ENCODE measurements at places on chromosomes 5 and 9. TPM values are rescaled to one million over a fixed set of nuclear protein-coding genes. Genes with fewer than 3 reads are reported as not detected.
A peak's percentile ranks its signal among the peaks of the same experiment; 100 is the strongest.

- no peaks in the 10 kb centered on the region for H3K4me1 ChIP-seq
- peaks cover 14% of the 10 kb centered on the region for H3K27me3 ChIP-seq
- DNase-seq: no peak
- H3K4me3 ChIP-seq: no peak overlapping the region
- H3K27ac ChIP-seq: no peak overlapping the region
Observed at GRCh38 chr5:126265917-126266316, 157.3 kb upstream of the GRAMD2B start.

LIX1 gene
- not detected for total RNA-seq

TLR4 gene
- total RNA-seq: not detected

GLRX gene
- 23.4 TPM for total RNA-seq

- H3K27me3 ChIP-seq: peaks cover 87% of the 10 kb centered on the region
- DNase-seq: no peak
- no peaks in the 10 kb centered on the region for H3K36me3 ChIP-seq
- peak overlapping the region; percentile 58 for H3K4me3 ChIP-seq
Observed at GRCh38 chr5:135543001-135543484, 7.3 kb upstream of the NEUROG1 start.

ITGA1 gene
- total RNA-seq: 4.7 TPM

DNA sequence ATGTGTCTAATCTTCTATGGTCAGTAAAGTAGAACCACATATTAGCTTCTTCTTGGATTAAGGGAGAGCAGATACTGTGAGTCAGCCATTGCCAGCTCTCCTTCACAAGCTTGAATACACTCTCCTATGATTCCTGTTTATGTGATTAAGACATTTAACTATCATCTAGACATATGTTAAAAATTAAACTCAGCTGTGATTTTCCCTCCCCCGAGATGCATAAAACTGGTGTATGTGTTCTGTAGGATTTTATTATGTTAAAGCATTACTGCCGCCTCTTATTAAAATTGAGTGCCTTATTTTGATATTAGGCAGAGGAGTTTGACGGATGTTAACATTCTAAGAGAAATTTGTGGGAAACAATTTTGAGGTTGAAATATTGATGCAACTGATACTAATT is 114.6 kb downstream of the ACTBL2 start:
- no peak for DNase-seq
- H3K27ac ChIP-seq: no peak overlapping the region
- no peaks in the 10 kb centered on the region for H3K36me3 ChIP-seq
- H3K27me3 ChIP-seq: peaks cover 5% of the 10 kb centered on the region

- H3K4me1 ChIP-seq: peaks cover 62% of the 10 kb centered on the region
- H3K27ac ChIP-seq: no peak overlapping the region
- no peaks in the 10 kb centered on the region for H3K27me3 ChIP-seq
- H3K4me3 ChIP-seq: no peak overlapping the region
- DNase-seq: no peak
Observed at GRCh38 chr5:134506054-134507039, 19.1 kb upstream of the JADE2 start.

ALDH1B1 gene
- 9.1 TPM for total RNA-seq

DNA sequence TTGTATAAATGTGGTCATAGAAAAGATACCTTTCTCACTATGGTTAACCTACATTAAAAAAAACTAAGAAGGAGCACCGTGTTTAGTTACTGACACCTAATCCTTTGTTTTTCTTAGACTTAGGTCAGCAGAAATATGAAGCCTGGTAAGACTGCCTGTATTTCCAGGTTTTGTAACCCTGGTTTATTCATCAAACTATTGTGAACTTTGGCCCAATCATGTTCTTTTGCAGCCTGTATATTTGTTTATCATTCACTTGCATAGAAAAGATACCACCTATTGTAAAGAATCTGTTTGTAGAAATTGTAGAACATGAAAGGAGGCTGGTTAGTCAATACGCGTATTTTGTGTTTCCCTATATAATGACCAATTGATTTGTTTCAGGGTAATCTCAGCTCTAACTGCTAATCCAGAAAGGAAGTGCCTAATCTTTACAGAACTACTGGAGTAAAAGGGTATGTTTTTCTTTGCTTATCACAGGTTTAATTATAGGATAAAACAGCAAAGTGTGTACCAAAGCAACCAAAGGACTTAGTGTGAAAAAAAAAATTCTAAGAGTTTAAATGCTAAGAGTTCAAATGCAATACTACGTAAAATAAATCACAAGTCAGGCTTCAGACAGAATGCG is 103.6 kb downstream of the LURAP1L start:
- H3K27ac ChIP-seq: no peak overlapping the region
- no peaks in the 10 kb centered on the region for H3K4me1 ChIP-seq
- no peak overlapping the region for H3K4me3 ChIP-seq

CCIN gene
- not detected for total RNA-seq

DNA sequence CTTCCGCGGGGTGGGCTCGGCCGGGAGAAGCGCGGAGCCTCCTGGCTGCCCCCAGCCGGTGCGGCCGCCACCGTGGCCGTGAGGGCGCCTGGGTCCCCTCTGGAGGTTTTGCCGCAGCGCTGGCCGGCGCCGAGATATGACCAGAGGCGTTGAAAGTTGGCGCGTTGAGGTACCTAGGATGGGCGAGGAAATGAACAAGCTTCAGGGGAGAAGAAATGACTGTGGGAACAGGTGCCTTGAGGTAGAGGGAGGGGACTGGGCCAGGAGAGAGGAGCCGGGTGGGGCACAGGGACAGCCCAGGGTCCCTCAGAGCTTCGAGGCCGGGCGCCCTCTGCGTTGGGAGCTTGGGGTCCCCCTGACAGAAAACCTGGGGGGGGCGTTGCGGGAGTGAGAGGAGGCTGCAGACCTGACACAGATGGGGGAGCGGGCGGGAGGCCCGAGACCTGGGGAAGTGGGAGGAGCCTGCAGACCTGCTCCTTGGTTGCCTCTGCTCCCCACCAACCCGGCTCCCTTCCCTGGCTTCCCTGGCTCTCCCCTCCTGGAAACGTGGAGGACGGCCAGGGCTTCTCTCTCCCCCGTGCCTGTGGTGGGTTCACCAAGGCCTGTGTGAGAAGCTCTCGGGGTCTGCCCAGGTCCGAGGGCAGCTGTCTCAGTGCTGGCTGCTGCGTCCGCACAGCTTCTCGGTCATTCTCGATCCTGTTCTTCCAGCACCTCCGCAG is 14.2 kb downstream of the RABL6 start:
- H3K27me3 ChIP-seq: no peaks in the 10 kb centered on the region
- DNase-seq: no peak
- no peak overlapping the region for H3K4me3 ChIP-seq
- peaks cover 9% of the 10 kb centered on the region for H3K4me1 ChIP-seq
- H3K36me3 ChIP-seq: peaks cover 2% of the 10 kb centered on the region

GRCh38 chr9:98215271-98215670 is 22.8 kb upstream of the CORO2A start:
- H3K27me3 ChIP-seq: no peaks in the 10 kb centered on the region
- no peaks in the 10 kb centered on the region for H3K4me1 ChIP-seq
- DNase-seq: no peak
- H3K27ac ChIP-seq: no peak overlapping the region
- H3K36me3 ChIP-seq: no peaks in the 10 kb centered on the region

GRCh38 chr5:1279443-1280151 is 15.3 kb downstream of the TERT start:
- no peak overlapping the region for H3K4me3 ChIP-seq
- no peaks in the 10 kb centered on the region for H3K27me3 ChIP-seq
- no peaks in the 10 kb centered on the region for H3K4me1 ChIP-seq
- DNase-seq: no peak
- peaks cover 5% of the 10 kb centered on the region for H3K36me3 ChIP-seq

DNA sequence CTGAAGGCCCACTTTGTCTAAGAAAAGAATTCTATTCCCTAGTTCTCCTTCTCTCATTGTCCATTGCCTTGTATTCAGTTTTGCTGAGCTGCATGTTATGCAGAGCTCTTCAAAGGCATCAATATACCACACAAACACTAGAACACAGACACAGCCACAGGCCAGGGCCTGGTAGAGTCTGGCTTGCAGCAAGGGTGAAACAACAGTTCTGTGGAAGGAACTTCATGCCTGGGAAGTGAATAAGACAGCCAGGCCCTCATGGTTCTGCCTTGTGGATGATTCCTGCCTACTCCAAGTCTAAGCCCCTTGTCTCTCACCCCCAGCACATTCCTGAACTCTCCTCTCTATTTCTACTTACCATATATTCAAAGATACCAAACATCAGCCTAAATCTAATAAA is 30.8 kb downstream of the KLHL3 start:
- H3K4me1 ChIP-seq: peaks cover 3% of the 10 kb centered on the region
- no peak for DNase-seq
- H3K27ac ChIP-seq: no peak overlapping the region
- no peaks in the 10 kb centered on the region for H3K27me3 ChIP-seq

- no peak overlapping the region for H3K4me3 ChIP-seq
- no peaks in the 10 kb centered on the region for H3K36me3 ChIP-seq
- no peak overlapping the region for H3K27ac ChIP-seq
- no peak for DNase-seq
Observed at GRCh38 chr5:147845618-147846017, 14.1 kb upstream of the SPINK1 start.

FOXI1 gene
- not detected for total RNA-seq

GRCh38 chr5:122258241-122258640 is 53.8 kb upstream of the SNCAIP start:
- no peak overlapping the region for H3K4me3 ChIP-seq
- peaks cover 8% of the 10 kb centered on the region for H3K36me3 ChIP-seq
- no peaks in the 10 kb centered on the region for H3K4me1 ChIP-seq

- H3K27me3 ChIP-seq: peaks cover 15% of the 10 kb centered on the region
- H3K4me3 ChIP-seq: no peak overlapping the region
- no peak overlapping the region for H3K27ac ChIP-seq
- H3K4me1 ChIP-seq: no peaks in the 10 kb centered on the region
Observed at GRCh38 chr5:95701074-95701473, 18.3 kb upstream of the SPATA9 start.

CDC25C gene
- 30.1 TPM for total RNA-seq

DNA sequence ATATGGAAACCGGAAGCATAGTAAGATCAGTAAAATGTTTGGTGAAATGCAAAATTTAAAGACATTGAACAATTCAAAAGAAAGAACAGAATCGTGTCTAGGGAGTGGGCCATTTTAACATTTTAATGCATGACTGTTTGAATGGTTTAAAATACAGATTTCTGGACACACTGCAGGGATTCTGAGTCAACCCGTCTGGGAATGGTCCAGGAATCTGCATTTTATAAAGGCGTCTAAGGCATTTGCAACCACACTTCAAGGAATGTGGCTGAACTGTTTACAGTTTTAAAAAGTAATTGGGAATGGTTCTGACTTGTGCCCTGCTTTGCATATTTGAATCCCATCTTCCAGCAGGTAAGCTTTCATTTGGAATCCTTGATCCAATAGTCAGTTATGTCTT is 811.7 kb upstream of the WWC1 start:
- H3K36me3 ChIP-seq: no peaks in the 10 kb centered on the region
- H3K4me1 ChIP-seq: no peaks in the 10 kb centered on the region
- no peak overlapping the region for H3K27ac ChIP-seq

DNA sequence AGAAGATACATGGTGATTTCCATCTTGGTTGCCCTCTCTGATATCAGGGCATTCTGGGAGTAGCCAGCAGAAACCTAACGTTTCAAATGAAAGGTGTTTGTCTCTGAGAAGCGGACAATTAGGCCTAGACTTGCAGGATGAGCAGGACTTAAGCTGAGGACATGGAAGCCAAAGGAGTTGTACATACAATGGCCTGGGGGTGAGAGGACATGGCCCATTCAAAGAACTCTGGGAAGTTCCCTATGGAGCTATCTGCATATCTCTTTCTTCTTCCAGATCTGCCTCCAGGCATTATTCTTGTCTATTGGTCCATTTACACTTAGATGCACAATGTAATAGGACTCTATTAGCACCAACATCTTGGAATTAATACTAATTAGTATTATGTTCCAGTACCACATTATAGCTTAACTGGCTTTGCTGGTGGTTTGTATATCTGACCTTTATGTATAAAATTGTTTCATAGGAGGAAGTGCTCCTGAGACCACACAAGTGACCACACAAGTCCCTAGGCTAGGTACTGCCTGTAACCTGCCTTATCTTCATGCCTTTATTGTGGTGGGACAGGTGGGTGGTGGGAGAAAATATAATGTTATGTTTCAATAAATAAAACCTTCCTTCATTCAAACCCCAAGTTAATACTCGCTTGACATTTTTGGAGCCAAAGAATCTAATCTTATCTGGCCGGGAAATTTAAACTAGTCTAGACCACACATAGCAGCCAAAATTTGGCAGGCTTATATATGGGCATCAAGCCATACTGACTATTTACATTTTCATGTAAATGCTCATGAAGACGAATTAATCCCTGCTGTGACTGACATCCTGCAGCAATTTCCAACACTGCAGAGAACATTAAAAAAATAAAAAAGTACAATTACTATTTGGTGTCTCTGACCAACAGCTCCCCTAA is 52.1 kb upstream of the EQTN start:
- peaks cover 22% of the 10 kb centered on the region for H3K4me1 ChIP-seq
- H3K36me3 ChIP-seq: no peaks in the 10 kb centered on the region

DNA sequence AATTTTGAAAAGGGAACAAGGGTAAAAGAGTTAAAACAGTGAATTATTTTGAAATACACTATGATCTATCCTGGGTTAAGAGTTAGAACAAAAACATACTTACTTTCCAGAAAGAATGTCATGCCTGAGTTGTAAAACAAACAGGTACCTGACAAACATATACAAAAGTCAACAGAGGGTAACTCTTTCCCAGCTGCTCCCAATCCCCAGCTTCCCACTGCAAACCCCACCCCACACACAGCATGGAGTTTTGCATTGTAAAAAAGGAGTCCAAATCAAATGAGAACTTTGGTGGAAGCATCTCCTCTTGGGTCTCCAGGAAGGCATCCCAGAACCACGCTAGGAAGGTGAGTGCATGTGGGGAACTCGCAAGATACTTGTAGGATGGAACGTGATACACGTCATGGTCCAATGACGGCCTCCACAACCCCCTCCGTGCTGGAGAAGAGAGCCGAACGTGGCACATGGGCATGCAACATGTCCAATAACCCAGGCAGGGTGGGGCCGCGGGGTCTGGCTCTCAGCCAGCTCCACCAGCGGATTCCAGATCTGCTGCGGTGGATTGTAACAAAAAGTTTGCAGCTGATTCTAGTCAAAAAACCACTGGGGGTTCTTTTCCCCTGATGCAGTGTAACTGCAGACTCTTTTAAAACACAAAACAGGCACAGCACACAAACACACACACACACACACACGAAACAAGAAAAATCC is 55.8 kb downstream of the EPB41L4B start:
- peaks cover 2% of the 10 kb centered on the region for H3K36me3 ChIP-seq
- H3K27me3 ChIP-seq: peaks cover 29% of the 10 kb centered on the region
- no peak overlapping the region for H3K4me3 ChIP-seq
- no peak for DNase-seq
- no peaks in the 10 kb centered on the region for H3K4me1 ChIP-seq

CDC26 gene
- total RNA-seq: 45.4 TPM

AFAP1L1 gene
- total RNA-seq: 0.12 TPM

- no peaks in the 10 kb centered on the region for H3K4me1 ChIP-seq
- no peak for DNase-seq
- H3K4me3 ChIP-seq: no peak overlapping the region
Observed at GRCh38 chr9:87386490-87387025, 111.1 kb upstream of the DAPK1 start.

All from activated T-cell treated with anti-CD3 and anti-CD28 coated beads, Interleukin-2, amount 50 U/mL, for 72 hours (primary cell).